ENCODE measurements at places on chromosomes 1 and 21.

- H3K27ac ChIP-seq, result no peak overlapping the region
- H3K27me3 ChIP-seq, result peaks cover 2% of the 10 kb centered on the region
- no peak overlapping the region for H3K4me3 ChIP-seq
- DNase-seq, result no peak
- H3K4me1 ChIP-seq, result no peaks in the 10 kb centered on the region
These were observed 81.9 kb upstream of the GALNT2 start for GRCh38 chr1:229984992-229985612.

GRCh38 chr1:112533029-112533428, 24.3 kb downstream of the WNT2B start:
- H3K36me3 ChIP-seq, result no peaks in the 10 kb centered on the region
- H3K27ac ChIP-seq, result no peak overlapping the region
- H3K4me3 ChIP-seq, result no peak overlapping the region
- H3K4me1 ChIP-seq, result no peaks in the 10 kb centered on the region
- no peaks in the 10 kb centered on the region for H3K27me3 ChIP-seq
- DNase-seq, result no peak

- no peak overlapping the region for H3K4me3 ChIP-seq
- DNase-seq, result no peak
- no peaks in the 10 kb centered on the region for H3K4me1 ChIP-seq
- peaks cover 3% of the 10 kb centered on the region for H3K36me3 ChIP-seq
These were observed 53.8 kb upstream of the HPDL start for GRCh38 chr1:45272913-45273371.

- H3K36me3 ChIP-seq, result no peaks in the 10 kb centered on the region
- no peak overlapping the region for H3K27ac ChIP-seq
- peaks cover 3% of the 10 kb centered on the region for H3K27me3 ChIP-seq
- H3K4me3 ChIP-seq, result no peak overlapping the region
These were observed 24.4 kb upstream of the CEP350 start for GRCh38 chr1:179929955-179930798.

- no peak for DNase-seq
- H3K27ac ChIP-seq, result no peak overlapping the region
- no peaks in the 10 kb centered on the region for H3K36me3 ChIP-seq
- H3K4me1 ChIP-seq, result no peaks in the 10 kb centered on the region
- peaks cover 5% of the 10 kb centered on the region for H3K27me3 ChIP-seq
These were observed 1.1 kb downstream of the CASQ2 start for GRCh38 chr1:115767403-115767802.

GRCh38 chr21:40270047-40270446, 402.8 kb downstream of the PCP4 start:
- no peak for DNase-seq
- no peaks in the 10 kb centered on the region for H3K27me3 ChIP-seq
- H3K36me3 ChIP-seq, result no peaks in the 10 kb centered on the region
- no peak overlapping the region for H3K4me3 ChIP-seq
- no peak overlapping the region for H3K27ac ChIP-seq
- H3K4me1 ChIP-seq, result no peaks in the 10 kb centered on the region

Data from activated CD8-positive, alpha-beta T cell treated with anti-CD3 and anti-CD28 coated beads for 36 hours (primary cell).